GM10248 (cell line): ENCODE measurements at places on chromosomes 1 and 21.

DNA sequence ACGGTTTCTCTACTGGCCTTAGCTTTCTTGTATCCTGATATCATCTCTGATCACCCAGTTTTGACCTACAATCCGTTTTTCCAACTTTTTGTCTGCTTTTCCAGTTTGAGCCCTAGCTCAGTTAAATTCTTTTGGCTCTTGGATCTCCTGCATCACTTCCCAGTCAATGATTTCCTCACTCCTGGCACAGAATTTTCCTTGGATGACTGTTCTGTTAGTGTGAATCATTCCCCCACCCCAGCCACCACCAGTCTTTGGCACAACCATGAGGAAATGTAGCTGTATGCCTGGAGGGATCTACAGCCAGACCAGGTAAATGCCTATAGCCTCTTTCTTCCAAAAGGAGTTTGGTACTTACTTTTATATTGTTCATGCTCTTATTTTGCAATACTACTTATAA, 187.2 kb upstream of the PTGFR start:
- DNase-seq, result no peak

DNA sequence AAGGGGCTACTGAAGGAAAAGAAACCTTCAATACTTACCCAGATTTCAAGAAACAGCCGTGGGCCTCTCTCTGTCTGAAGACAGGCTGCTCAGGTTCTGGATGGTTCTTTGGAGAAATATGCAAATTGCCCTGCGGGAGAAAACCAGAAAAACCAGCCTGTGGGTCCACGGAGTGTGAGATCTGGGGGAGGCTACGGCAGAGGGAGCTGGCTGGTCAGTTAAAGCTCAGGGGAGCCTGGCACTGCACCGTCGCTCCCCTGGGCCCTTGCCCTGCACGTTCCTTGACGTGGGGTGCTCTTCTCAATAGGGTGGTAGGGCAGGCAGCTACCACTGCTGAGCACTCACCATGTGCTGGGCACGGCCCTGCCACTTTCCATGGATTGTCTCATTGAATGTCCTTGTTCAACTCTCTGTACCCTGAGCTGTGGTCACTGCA, 12.7 kb downstream of the TMCO4 start:
- DNase-seq, result no peak

GRCh38 chr1:203516184-203516583, 22.2 kb downstream of the OPTC start:
- DNase-seq, result no peak

GRCh38 chr1:43769350-43769908, 62.1 kb downstream of the ST3GAL3 start:
- DNase-seq, result no peak

GRCh38 chr1:53693773-53694717, 44.9 kb downstream of the GLIS1 start:
- DNase-seq, result no peak

GRCh38 chr1:226149806-226150205, 36.7 kb downstream of the ACBD3 start:
- DNase-seq, result no peak

- no peak for DNase-seq
Measured at GRCh38 chr1:109488201-109488600, 4.5 kb downstream of the ATXN7L2 start.

GRCh38 chr21:46551636-46552241, 53.1 kb downstream of the S100B start:
- DNase-seq, result no peak

DNA sequence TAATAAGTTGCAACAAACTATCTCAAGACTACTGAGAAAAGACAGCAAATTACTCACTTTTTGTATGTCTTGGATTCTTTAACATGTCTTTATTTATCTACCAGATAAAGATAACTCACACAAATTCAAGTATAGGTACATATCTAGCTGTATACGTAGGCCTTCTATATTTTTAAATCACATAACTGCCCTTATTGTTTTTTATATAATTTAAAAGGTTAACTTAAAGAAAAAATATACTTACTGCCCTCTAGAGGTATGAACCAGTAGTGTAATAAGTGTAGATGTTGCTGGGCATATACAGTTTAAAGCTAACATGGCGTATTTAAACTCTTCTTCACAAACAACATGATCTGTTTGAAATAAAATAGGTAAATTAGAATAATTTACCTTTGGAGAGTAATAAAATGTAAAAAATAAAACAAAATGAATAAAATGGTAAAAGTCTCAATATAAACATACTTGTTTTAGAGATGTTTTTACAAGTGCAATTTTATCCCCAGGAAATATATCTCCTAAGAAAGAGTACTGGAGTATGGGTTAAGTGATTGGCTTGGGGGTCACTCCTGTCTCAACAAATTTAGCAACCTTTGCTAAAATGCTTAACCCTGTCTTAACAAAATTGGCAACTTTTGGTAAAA, 235.2 kb downstream of the KCNT2 start:
- DNase-seq, result peak; percentile 13

- DNase-seq, result no peak
Measured at GRCh38 chr1:226748306-226748705, 9.2 kb upstream of the ITPKB start.

DNA sequence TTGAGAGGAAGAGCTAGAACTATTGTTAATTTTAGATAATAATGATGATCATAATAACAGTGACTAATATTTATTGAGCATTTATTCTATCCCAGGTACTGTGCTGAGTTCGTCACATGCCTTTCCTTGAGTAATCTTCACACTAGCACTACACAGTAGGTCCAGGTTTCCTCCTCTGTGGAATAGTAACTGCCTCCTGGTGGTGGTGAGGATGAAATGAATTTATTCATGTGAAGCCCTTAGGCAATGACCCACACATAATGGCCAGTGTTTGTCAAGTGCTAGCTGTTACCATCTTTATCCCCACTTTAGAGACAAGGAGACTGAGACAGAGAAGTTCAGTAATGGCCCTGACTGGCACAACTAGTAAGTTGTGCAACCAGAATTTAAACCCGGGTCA, 5.9 kb downstream of the NIPAL3 start:
- no peak for DNase-seq

- DNase-seq, result no peak
Measured at GRCh38 chr1:2078170-2078569, 28.0 kb downstream of the PRKCZ start.

DNA sequence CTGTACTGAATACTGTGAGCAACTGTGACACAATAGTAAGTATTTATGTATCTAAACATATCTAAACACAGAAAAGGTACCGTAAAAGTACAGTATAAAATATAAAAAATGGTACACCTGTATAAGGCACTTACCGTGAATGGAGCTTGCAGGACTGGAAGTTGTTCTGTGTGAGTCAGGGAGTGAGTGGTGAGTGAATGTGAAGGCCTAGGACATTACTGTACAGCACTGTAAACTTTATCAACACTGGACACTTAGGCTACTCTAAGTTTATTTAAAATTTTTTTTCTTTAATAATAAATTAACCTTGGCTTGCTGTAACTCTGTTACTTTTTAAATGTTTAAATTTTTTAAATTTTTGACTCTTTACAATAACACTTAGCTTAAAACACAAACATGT, 24.5 kb upstream of the SHCBP1L start:
- no peak for DNase-seq

DNA sequence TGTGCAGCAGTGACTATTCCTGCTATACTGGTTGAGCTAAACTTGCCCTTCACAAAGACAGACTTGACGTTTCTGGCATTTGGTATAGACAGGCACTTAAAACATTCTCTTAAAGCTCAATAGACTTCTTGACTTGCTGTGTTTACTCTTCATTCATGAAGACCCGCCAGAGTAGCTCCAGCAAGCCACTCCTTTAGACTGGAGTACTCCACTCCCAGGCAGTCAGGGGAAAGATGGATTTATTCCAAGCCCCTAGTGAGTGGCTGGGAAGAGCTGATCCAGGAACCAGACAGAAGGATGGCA, 70.7 kb downstream of the EVA1C start:
- no peak for DNase-seq

DNA sequence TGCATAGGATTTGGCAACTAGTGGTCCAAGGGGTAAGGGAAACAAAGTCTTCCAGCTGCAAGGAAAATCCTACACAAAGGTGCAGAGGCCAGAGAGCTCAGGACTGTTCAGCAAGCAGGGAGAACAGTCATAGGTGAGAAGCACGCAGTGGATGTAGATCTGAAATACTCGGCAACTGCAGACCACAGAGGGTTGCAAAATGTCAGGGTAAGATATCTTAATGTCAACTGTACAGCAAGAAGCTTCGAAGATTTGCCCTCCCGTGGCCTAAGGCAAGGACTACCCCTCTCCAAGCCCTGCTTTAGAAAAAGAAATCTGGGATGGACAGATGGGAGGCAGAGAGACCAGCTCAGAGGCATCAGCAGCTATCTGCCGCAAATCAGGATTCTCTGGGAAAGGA, 153.4 kb upstream of the IRF2BP2 start:
- no peak for DNase-seq

- peak; percentile 24 for DNase-seq
Measured at GRCh38 chr1:64675718-64676345, 69.0 kb upstream of the RAVER2 start.

GRCh38 chr1:87148661-87149060, 180.0 kb upstream of the LMO4 start:
- DNase-seq, result no peak

GRCh38 chr1:154741741-154742495, 128.2 kb downstream of the KCNN3 start:
- DNase-seq, result no peak

GRCh38 chr1:112818990-112819689, 104.0 kb upstream of the PPM1J start:
- no peak for DNase-seq

GRCh38 chr1:21496886-21497285, 12.3 kb upstream of the ALPL start:
- no peak for DNase-seq

- no peak for DNase-seq
Measured at GRCh38 chr1:23461050-23461449, 22.9 kb downstream of the ASAP3 start.

GRCh38 chr1:41152622-41153044, 89.5 kb downstream of the SCMH1 start:
- DNase-seq, result no peak

GRCh38 chr1:75099581-75099980, 34.6 kb upstream of the LHX8 start:
- DNase-seq, result no peak

- no peak for DNase-seq
Measured at GRCh38 chr21:42737951-42738590, 84.7 kb downstream of the PDE9A start.

- no peak for DNase-seq
Measured at GRCh38 chr1:96472471-96472870, 249.1 kb upstream of the PTBP2 start.
